Activated CD4-positive, alpha-beta memory T cell treated with anti-CD3 and anti-CD28 coated beads for 36 hours (primary cell): ENCODE measurements at places on chromosomes 7 and 10. TPM values are rescaled to one million over a fixed set of nuclear protein-coding genes. Genes with fewer than 3 reads are reported as not detected.

The PIK3AP1 gene
- 4.3 TPM for total RNA-seq

DNA sequence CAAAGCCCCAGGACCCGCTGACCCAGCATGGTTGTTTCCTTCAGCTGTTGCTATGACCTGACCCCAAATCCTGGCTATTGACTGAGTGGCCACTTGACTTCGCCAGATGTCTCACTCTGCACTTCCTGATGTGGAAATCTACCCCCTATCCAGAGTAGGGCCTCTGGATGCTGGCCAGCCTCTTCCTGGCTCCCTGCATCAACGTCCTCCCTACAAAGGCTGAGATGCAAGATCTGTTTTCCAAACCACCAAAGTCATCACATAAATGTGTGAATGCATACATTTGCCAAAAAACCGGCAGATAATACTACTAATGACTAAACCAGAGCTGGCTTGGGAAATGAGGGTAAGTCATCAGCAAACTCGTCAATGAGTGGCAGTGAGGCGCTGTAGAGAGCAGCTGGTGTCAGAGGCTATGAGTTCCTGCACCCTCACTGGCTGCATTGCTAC is 70.4 kb downstream of the PYROXD2 start:
- no peak overlapping the region for H3K4me3 ChIP-seq
- DNase-seq: no peak
- H3K4me1 ChIP-seq: peaks cover 13% of the 10 kb centered on the region

DNA sequence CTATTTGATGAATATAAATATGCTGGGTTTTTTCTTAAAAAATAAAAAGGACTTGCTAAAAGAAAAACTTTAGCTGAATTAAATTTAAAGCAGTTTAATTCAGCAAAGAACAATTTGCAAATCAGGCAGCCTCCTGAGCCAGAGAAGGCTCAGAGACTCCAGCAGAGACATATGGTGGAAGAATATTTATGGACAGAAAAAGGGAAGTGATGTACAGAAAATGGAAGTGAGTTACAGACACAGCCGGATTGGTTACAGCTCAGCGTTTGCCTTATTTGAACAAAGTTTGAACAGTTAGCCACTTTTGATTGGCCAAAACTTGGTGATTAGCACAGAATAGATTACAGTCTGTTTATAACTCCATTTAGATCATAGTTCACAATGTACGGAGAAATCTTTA is 110.3 kb downstream of the GAD2 start:
- no peaks in the 10 kb centered on the region for H3K36me3 ChIP-seq
- H3K27ac ChIP-seq: no peak overlapping the region
- no peak for DNase-seq
- H3K4me1 ChIP-seq: no peaks in the 10 kb centered on the region
- H3K27me3 ChIP-seq: peaks cover 3% of the 10 kb centered on the region
- H3K4me3 ChIP-seq: no peak overlapping the region

GRCh38 chr7:105429746-105430612 is 41.3 kb upstream of the SRPK2 start:
- H3K4me1 ChIP-seq: peaks cover 19% of the 10 kb centered on the region
- no peak overlapping the region for H3K4me3 ChIP-seq
- H3K27me3 ChIP-seq: no peaks in the 10 kb centered on the region
